HTR-8/SVneo (cell line): ENCODE measurements at places on chromosomes 16 and 17.
A peak's percentile ranks its signal among the peaks of the same experiment; 100 is the strongest.

DNA sequence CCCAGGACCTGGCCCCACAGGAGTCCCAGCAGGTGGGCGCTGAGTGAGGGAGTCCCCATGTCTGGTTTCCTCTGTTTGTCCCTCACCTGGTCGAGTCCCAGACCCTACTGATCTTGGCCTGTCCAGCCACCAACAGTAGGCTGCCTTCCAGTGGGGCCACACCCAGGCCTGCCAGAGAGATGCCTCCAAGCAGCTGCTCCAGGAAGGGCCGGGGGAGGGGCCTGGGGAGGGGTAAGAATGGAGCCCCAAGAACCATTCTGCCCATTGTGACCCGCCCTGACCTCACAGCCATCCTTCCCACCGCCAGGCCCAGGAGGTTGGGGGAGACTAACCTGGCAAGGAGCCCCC, 736 bp downstream of the SPATA20 start:
- DNase-seq: no peak

- no peak for DNase-seq
Measured at GRCh38 chr17:59387351-59388068, 56.1 kb downstream of the YPEL2 start.

- no peak for DNase-seq
Measured at GRCh38 chr16:52453644-52454043, 93.3 kb downstream of the TOX3 start.

DNA sequence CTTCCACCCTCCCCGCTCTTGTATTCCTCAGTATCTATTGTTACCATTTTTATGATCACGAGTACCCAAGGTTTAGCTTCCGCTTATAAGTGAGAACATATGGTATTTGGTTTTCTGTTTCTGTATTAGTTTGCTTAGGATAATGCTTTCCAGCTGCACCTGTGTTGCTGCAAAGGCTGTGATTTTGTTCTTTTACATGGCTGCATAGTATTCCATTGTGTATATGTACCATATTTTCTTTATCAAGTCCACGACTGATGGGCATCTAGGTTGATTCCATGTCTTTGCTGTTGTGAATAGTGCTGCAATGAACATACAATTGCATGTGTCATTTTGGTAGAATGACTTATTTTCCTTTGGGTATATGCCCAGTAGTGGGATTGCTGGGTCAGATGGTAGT, 79.7 kb upstream of the EFCAB3 start:
- no peak for DNase-seq

DNA sequence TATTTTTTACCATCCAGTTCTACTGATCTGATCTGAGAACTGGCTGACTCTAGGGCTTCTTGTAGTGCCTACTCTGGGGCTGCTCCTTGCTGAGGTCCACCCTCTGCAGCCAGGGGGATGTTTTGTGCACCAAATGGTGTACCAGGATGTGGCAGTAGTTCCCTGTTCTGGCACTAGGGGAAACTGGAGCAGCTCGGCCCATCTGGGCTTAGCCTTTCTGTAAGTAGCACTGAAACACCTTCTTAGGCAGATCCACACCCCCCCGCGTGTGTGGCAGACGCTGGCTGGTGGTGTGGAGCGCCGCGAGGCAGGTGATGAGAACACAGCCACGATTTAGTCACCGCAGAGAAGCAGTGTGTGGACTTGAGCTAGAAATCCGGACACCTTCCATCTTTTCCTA, 17.0 kb downstream of the DUSP14 start:
- peak; percentile 54 for DNase-seq

DNA sequence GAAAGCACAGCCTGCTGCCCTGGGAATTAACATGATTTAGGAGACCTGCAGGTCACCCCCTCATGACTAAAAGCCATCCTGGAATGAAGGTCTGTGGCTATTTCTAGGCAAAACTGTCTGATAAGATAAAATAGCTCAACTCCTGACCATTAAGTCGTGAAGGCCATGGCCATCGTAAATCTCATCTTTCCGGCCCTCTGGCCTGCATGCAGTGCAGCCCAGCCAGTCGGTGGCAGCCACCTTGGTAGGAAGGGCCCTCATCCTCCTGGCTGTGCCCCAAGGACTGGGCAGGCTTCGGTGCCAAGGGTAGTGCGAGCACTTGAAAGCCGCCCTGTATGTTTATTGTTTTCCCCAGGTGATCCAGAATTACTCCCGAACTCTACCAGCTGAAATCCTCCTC, 18.2 kb upstream of the MEOX1 start:
- no peak for DNase-seq

DNA sequence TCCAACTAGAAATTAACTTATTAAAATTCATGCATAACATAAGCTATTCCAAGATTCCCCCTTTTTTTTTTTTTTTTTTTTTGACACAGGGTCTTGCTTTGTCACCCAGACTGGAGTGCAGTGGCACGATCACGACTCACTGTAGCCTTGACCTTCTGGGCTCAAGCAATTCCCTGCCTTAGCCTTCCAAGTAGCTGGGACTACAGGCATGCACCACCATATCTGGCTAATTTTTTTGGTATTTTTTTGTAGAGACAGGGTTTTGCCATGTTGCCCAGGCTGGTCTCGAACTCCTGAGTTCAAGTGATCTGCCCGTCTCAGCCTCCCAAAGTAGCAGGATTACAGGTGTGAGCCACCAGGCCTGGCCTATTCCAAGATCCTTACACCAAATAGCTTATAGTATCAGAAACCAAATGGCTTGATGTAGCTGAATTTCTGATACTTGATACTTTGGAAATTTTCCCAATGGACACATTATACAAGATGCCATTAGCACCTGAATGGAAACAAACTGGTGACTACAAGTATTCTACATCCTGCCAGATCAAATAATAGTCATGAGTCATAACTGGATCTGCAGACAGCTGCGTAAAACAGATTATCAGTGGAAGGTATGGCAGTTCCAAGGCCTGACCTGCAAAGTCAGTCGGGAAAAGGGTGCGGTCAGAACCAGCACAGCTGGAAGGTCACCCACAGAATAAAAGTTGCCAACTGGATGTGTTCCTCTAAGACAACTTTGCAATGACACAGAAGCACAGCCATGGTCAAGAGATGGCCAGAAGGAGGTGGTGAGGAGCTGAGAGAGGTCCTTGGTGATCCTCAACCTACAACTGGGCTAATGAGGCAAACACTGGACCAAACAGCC, 14.5 kb downstream of the TUBG1 start:
- no peak for DNase-seq

- no peak for DNase-seq
Measured at GRCh38 chr17:42198897-42199296, 4.6 kb upstream of the GHDC start.
